ENCODE measurements at places on chromosomes 5 and 9. TPM values are rescaled to one million over a fixed set of nuclear protein-coding genes. Genes with fewer than 3 reads are reported as not detected.

- no peak for DNase-seq
Observed at GRCh38 chr9:136075881-136076678, 19.0 kb downstream of the NACC2 start.

DNA sequence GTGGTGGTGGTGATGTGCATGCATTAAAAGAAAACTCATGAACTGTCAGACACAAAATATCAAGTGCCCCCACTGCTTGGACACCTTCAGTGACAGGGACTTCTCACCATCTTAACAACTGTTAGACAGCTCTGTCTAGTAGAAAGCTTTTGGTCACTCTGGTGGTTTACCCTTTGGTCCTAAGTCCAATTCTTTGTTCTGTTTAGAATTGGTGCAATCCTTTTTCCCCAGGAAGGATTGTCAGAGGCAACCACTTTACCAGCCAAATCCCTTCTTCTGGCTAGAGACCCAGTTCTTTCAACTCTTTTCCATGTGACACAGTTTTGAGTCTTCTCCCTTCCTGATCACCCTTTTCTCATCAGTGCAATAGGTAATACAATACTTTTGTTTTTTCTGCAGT lies 140.2 kb downstream of the SEC61B start:
- DNase-seq, result no peak

DNA sequence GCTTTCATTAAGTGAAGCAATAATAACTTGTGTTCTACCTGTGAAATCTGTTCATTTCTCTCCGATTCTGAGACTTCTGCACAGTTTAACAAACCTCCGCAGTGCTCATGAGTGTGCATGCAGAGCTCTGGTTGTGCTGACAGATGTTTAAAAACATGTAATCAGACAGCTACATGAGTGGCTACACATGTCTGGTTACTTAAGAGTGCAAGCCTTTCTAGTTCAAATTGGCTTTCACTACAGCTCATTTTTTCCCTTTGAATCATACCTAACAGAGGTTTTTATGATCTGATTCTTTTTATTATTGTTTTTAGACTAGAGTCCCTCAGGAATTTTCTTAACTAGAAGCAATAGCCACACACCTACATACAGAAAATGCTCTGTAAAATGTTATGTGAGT lies 310.2 kb downstream of the ARRDC3 start:
- peak; percentile 68 for DNase-seq

Gene ENC1
- total RNA-seq, result 21.0 TPM

DNA sequence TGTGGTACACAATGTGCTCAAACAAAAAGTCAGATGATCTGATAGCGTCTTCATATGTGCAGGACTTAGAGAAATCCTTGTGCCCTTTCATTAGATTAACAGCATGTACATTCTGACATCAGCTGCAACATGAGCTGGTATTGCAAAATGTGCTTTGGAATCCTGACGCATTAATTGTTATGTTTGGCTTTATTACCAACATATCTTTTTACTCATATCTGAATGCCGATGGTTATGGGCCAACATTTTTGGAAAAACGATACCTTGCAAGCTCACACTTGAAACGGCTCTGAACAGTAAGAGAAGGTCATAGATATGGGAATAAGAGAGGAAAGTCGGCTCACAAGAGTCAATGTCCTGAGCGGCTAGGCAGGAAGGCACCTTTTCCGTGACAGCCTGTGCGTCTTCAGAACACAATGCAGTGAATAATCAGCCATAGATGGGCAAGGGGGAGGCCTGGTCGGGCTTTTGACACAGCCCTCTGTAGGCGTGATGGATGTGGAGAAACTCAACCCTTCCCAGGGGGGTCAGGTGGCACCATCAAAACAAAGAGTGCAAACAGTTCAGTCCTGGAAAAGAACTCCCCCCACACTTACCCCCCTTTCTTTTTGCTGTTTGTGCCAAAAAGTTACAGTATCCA lies 36.4 kb upstream of the GAS1 start:
- DNase-seq, result peak; percentile 100

Gene SPINK6
- total RNA-seq, result not detected

- DNase-seq, result no peak
Observed at GRCh38 chr5:176474476-176474875, 26.3 kb downstream of the FAF2 start.

DNA sequence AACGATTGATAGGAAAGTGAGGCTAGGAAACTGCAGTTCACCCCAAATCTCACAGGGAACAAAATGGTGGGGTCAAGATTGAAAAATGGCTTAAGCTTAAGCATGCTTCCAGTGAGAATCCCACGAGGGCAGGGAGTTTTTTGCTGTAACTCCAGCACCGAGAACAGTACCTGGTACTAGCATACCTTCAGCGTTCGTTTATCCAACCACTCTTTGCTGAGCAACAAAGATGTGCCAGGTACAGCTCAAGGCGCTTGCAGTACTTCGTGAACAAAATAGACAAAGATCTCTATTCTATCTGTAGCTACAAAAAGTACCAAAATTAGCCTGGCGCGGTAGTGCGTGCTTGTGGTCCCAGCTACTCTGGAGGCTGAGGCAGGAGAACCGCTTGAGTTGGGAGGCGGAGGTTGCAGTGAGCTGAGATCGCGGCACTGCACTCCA lies 778 bp upstream of the PPP6C start:
- DNase-seq, result peak; percentile 26

Gene GRIN1
- not detected for total RNA-seq

DNA sequence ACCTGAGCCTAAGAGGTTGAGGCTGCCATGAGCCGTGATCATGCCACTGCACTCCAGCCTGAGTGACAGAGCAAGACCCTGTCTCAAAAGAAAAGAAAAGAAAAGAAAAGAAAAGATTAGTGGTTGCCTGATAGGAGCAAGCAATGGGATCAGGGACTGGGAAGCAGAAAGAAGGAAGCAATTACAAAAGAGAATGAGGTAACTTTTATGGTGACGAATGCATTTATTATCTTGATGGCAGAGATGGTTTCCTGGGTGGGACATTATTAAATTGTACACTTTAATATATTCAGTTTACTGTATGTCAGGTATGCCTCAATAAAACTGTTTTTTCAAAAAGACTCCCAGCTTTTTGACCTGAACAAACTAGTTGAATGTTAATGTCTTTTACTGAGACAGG lies 7.5 kb upstream of the PFDN1 start:
- peak; percentile 47 for DNase-seq

Gene PLK2
- 400 TPM for total RNA-seq

DNA sequence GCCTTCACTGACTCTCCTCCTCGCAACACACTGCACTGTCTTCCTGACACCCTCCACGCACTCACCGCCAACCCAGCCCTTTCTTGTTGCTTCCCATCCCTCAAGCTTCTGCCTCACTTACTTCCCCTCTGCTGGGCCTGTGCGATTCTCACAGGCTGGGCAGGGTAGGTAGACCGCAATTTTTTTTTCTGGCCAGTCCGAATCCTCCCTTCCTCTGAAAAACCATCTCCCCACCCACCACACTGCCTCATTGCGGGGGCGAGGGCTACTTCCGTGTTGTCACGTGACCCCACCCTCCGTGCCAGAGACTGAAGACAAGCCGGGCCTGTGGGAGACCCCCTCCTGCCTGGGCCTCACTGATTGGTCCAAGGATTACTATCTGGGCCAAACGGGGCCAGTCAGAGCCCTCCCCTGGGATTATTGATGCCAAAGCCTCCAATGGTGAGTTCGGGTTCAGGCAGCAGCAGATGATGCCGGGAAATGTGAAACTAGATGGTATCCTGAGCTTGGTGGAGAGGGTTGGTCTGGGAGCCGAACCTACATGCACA lies 73.1 kb downstream of the STK10 start:
- no peak for DNase-seq

Gene FOXD4
- 0.27 TPM for total RNA-seq
